ENCODE measurements at places on chromosomes 6 and 20.
A peak's percentile ranks its signal among the peaks of the same experiment; 100 is the strongest.

GRCh38 chr20:8621001-8621400 is 447.9 kb upstream of the PLCB4 start:
- no peak for DNase-seq

- no peak for DNase-seq
Measured at GRCh38 chr6:47137073-47137472, 94.9 kb upstream of the ADGRF1 start.

- peak; percentile 64 for DNase-seq
Measured at GRCh38 chr6:28953039-28953584, 29.3 kb upstream of the TRIM27 start.

- DNase-seq: no peak
Measured at GRCh38 chr6:121748850-121749249, 313.4 kb downstream of the GJA1 start.

GRCh38 chr6:105432797-105433196 is 29.9 kb upstream of the PREP start:
- no peak for DNase-seq

GRCh38 chr6:151498327-151498726 is 4.5 kb downstream of the CCDC170 start:
- DNase-seq: no peak

GRCh38 chr6:69044534-69044933 is 409.5 kb downstream of the ADGRB3 start:
- DNase-seq: no peak

GRCh38 chr20:63896264-63897105 is 1.6 kb downstream of the DNAJC5 start:
- no peak for DNase-seq

DNA sequence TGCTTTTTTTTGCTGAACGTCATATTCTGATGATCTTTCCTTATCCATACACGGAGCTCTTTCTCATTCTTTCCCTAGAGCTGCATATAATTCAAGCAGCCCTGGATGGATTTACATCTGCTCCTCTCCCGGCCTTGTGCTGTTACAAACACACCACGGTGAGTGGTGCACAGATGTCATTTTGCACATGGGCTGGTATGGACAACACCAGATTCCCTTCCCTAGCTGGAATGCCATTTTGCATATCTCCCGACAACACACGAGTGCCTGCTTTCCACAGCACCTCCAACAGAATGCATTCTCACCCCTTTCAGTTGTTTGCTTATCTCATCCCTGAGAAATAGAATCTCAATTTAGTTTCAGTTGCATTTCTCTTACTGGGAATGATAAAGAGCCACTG is 69.5 kb upstream of the AFDN start:
- no peak for DNase-seq

GRCh38 chr6:41344876-41345275 is 9.5 kb downstream of the NCR2 start:
- DNase-seq: no peak

DNA sequence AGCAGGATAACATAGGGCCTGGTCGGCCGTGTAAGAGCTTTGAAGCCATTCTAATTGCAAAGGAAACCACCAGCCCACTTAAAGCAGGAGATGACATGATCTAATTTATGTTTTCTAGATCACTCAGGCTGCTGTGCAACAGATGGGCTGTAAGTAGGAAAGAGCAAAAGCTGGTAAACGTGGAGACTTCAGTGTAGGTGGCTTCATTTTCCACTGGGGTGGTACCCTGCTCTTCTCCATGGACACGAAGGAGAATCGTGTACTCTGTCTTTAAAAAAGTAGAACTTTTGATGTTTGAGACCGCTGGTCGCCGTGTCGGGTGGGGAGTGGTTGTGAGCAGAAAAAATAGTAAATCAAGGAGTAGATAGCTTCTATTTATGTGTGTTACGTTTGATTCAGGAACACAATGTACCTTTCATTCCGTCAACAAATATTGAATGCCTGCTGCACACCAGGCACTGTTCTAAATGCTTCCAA is 6.4 kb downstream of the CASS4 start:
- DNase-seq: peak; percentile 39

GRCh38 chr6:46972531-46972930 is 50.8 kb upstream of the ADGRF5 start:
- DNase-seq: no peak

DNA sequence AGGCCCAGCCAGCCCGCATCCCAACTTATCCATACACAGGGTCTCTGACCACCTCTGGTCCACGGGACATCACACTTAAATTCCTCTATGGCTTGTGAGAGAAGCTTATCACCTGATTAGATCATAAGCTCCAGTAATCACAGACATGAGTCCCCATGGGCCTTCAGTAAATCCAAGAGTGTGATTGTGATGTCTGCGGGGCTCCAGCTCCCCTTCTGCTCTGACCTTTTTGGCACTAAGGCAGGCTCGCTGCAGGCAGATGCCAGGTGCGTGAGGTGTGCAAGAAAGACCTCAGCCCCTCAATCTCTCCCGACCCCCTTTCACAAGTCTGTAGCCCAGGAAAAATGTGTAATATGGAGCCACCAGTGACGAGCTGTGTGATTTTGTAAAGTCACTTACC is 127.6 kb upstream of the DUSP22 start:
- no peak for DNase-seq

DNA sequence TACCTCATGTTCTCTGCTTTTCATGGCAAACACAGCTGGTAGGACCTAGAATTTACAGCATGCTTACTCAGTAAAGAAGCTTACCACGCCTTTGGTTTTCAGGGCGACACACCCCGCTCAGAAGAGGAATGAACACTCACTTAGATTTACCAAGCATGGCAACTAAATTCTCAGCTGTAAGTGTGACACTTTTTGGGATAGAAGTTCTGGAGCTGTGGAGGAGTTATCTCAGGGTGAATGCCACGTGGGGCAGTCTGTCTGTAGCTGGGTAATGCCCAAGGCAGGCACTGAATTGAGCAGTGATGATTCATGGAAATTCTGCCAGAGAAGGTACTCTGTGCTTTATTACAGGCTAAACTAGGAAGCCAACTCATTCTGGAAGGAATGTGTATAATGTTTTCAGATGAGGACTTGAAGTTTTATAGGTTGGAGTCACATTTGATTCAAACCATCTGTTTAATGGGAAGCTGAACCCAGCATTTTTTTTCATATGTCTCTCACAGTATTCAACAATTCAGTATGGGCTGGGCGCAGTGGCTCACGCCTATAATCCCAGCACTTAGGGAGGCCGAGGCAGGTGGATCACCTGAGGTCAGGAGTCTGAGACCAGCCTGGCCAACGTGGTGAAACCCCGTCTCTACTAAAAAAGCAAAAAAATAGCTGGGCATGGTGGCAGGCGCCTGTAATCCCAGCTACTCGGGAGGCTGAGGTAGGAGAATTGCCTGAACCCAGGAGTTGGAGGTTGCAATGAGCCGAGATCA is 3.5 kb upstream of the PRIM2 start:
- no peak for DNase-seq

- no peak for DNase-seq
Measured at GRCh38 chr6:41208439-41209106, 7.6 kb upstream of the TREML2 start.

- DNase-seq: no peak
Measured at GRCh38 chr6:104326173-104327001, 533.3 kb downstream of the HACE1 start.

DNA sequence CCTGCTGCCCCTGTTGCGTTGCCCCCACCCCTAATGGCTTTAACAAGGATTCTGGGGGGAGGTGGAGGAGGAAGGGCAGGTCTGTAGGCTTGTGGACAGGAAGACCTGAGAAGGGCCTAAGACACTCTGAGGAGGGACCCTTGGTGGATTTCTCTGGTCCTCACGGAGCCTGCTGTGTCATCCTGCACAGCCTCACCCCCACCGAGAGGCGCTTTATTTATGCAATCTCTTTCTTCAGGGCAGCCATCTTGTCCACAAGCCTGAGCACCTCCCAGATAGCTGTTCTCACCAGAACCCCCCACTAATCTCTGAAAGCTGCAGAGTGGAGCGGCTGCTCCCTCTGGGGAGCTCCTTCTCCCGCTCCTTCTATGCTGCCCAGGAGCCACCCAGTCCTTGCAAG is 59.3 kb upstream of the MLN start:
- DNase-seq: no peak

GRCh38 chr20:11178946-11179654 is 505.3 kb upstream of the JAG1 start:
- no peak for DNase-seq

- no peak for DNase-seq
Measured at GRCh38 chr20:51554538-51555165, 12.1 kb upstream of the NFATC2 start.

DNA sequence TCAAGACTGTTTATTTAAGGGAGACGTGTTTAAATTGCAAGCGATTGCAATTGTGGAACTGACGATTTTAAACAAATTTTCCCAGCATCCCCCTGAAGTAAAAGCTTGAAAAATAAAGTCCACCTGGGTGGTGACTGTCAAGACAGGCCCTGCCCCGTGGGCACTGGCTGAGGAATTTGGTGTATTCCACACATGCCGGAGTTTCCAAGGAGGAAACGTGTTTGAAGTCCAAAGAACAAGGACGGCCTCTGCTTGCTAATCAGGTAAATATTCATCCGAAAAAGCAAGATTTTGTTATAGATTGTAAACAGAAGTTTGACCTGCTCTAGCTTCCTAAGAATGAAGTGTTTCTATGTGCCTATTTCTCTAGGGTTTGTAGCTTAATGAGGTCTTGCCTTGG is 505.1 kb downstream of the QKI start:
- DNase-seq: no peak

GRCh38 chr6:63236398-63236817 is 25.1 kb downstream of the FKBP1C start:
- DNase-seq: no peak

DNA sequence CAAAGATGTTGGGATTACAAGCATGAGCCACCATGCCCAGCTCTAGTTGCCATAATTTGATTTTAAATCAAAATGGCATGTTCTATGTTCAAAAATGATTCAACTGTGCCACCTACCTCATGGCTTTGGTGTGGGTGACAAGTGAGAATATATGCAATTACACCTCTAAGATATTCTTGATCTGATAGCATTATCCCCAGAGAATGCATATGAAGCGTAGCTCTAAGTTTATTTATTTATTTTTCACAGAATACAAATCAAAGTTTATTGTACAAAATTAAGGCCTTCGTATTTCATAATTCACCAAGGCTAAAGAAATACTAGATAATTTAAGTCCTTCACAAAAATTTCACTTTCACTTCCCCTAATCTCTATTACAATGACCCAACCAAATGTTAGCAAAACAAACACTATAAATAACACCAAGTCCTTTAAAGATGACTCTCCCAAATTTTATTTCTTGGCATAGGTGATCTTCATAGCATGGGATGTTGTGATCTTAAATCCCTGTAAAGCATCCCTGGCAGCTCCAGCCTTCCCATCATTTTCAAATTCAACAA is 205.9 kb upstream of the TAB2 start:
- DNase-seq: no peak

GRCh38 chr6:139699335-139699734 is 324.9 kb upstream of the CITED2 start:
- no peak for DNase-seq

DNA sequence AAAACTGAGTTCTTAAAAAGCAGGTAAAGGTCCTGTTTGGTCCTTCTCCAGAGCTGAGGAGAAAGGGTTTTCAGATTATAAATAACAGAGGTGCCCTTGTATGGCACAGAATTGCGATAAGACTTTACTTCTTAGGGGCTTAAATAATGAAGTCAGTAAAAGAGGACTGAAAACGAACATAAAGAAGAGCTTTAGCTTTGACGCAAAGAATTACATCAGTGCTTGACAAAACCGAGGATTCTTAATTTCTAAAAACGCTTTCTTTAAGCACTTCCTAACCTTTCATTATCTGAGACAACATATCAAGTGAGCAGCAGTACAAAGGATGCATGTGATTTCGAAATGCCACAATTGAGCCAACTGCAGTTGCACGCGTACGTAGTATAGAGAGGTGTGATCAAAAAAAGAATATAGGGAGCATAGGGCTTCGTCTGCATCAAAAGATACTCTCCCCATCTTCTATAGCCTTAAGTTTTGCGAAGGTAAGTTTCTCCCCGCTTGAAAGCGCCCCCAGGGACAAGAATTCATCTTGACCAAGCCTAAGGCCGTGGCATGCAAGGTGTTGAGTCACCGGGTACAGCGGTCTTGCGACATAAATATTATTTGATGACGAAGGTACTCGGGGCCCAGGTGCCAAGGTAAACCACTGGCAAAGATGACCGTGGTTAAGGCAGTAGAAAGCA is 778 bp upstream of the LOC128125822 start:
- DNase-seq: peak; percentile 79

GRCh38 chr6:15132854-15133670 is 112.8 kb upstream of the JARID2 start:
- no peak for DNase-seq

DNA sequence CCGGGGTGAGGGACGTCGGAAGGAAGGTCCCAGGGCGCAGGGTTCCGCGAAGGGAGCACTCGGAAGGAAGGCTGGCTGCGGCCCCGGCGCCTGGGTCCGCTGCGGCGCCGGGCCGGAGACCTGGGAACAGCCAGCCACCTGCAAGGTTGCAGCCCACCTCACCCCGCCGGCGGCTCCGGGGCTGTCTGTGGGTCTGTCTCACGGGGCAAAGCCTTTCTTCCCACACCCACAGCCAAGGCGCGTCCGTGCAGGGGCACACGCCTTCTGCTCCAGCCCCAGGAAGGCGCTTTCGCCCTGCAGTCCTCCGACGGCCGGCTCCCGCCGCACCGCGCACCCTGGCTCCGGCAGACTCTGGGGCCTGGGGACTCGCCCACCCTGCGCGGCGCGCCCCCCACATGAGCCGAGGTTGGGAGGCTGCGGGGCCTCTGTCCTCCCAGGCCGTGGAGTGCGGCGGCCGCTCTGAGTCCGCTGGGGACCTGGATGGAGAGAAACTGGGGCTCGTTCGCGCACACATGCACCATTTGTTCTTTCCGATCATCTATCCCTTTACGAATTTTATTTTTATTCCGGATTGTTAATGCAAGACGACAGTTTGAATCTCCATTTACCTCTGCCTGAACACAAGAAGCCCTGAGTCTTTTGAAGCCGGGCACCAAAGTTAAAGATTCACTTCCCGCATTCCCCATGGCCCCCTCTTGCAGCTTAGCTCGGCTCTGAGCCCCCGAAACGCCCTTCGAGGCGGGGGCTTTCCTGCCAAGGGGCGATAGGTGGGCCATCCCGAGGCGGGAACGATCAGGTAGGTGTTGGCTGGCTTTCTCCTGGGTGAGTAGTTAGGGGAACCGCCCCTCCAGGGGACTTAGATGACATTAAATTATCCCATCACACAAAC is 4.5 kb upstream of the FOXC1 start:
- DNase-seq: no peak

GRCh38 chr6:160679402-160679769 is 15.3 kb upstream of the LPA start:
- no peak for DNase-seq

GRCh38 chr6:19999319-20000191 is 162.4 kb downstream of the ID4 start:
- no peak for DNase-seq
